ENCODE measurements at places on chromosomes 11 and 22.

GRCh38 chr11:13997881-13998280, 35.4 kb downstream of the SPON1 start:
- no peak for DNase-seq

GRCh38 chr11:96658436-96658835, 268.6 kb downstream of the JRKL start:
- no peak for DNase-seq

GRCh38 chr11:79423736-79424135, 17.1 kb downstream of the TENM4 start:
- no peak for DNase-seq

DNA sequence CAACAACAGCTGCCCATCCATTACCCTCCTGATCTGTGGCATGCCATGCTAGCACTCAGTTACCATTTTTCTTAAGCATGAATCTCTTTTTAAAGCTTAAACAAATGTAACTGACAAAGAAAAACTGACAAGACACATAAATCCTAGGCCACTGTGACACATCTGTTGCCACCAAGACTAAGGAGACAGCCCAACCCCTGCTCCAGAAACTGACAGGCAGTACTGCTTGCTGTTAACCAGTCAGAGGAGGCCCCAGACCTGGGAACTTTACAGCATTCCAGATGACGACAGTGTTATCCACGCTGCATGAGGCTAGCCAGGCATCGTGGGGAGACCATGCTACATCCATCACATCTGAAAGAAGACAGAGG, 33.8 kb downstream of the HIRA start:
- no peak for DNase-seq

DNA sequence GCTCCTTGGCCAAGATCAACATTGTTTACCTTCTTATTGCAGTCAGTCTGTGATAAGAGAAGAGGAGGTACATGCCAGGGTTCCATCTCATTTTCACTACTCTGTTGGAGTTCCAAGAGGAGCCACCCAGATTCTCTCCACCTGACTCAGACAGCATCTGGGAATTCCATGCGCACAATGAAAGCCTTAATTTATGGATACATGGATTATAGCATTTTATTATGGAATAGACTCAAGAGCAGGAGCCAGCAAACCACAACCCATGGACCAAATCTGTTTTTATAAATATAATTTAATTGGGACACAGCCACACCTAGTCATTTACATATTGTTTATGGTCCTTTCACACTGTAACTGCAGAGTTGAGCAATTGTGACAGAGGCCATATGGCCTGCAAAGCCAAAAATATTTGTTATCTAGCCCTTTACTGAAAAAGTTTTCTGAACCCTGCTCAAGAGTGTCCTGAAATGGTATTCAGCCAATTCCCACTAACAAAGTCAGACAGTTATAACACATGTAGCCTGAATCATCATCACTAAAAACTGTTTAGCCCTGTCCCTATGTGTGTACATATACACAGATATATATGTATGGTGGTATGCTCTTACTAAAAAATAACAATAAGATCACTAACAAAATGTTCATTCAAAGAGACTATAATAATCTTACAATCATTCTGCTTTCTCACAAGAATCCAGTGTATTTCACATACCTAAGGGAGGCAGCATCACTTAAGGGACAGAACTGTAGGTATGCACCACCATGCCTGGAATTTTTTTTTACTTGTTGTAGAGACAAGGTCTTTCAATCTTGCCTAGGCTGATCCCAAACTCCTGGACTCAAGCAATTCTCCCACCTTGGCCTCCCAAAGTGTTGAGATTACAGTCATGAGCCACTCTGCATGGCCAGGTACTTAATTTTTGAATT, 104.5 kb upstream of the TEAD1 start:
- DNase-seq = no peak

- peak; percentile 79 for DNase-seq
These were observed at the start of gene MYH9 for GRCh38 chr22:36387959-36388726. Gene MYH9 (minus strand): TSS chr22:36387967. CDS start chr22:36349236, 38,731 bp downstream.

Measured in NCI-H1417 treated with DMSO at 0.1 percent for 48 hours (cell line).